ENCODE measurements at places on chromosomes 2 and 18.

DNA sequence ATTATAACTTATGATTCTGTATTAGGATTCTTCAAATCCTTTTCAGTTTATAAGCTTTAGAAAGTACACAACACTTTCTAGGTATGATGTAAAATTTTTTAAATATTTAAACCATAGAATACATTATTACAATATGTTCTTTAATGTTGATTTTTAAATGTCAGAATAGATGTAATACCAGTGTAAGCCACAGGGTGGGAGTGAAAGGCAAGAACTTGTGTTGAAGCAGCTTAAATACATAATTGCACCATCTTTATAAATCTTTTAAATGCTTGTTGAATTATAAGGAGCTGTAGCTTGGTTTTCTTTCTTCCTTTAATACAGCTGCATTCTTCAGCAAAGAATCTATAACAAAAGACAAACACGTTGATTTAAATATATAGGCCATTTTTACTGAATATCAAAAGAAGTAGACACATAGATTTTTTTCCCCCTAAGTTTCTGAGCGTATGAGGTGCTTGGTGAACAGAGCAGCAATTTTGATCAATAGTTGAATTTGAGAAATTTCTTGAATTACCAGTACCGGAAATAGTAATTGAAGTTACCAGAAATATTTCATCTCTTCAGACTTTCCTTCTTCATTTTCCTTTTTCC, 63.0 kb downstream of the TANK start:
- no peak for DNase-seq

DNA sequence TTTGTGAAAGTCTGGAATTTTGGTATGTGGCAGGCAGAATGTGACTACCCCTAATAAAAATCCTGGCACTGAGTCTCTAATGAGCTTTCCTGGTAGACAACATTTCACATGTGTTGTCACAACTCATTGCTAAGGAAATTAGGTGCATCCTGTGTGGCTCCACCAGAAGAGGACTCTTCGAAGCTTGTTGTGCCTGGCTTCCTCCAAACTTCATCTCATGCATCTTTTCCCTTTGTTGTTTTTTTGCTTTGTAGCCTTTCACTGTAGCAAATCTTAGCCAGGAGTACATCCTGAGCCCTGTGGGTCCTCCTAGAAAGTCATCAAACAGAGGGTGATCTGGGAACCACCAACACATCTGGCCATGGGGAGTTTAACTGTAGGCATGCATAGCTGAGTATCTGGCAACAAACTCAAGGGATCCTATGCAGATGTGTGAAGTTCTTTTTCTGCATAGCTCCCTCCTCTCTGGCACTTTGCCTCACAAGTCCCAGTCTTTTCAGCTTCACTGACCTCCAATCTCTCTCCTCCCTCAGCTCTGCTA, 42.1 kb upstream of the SERTAD2 start:
- DNase-seq: no peak

DNA sequence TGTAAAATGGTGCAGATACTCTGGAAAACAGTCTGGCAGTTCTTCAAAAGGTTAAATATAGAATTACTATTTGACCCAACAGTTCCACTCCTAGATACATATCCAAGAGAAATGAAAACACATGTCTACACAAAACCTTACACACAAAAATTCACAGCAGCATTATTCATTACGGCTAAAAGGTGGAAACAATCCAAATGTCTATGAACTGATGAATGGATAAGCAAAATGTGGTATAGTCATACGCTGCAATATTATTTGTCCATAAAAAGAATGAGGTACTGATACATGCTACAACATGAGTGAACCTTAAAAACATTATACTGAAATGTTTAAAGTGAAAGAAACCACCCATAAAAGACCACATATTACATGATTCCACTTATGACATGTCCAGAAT, 4.0 kb downstream of the CYP27C1 start:
- DNase-seq: no peak

- no peak for DNase-seq
These were observed 94.2 kb downstream of the FTCDNL1 start for GRCh38 chr2:199756743-199757142.

DNA sequence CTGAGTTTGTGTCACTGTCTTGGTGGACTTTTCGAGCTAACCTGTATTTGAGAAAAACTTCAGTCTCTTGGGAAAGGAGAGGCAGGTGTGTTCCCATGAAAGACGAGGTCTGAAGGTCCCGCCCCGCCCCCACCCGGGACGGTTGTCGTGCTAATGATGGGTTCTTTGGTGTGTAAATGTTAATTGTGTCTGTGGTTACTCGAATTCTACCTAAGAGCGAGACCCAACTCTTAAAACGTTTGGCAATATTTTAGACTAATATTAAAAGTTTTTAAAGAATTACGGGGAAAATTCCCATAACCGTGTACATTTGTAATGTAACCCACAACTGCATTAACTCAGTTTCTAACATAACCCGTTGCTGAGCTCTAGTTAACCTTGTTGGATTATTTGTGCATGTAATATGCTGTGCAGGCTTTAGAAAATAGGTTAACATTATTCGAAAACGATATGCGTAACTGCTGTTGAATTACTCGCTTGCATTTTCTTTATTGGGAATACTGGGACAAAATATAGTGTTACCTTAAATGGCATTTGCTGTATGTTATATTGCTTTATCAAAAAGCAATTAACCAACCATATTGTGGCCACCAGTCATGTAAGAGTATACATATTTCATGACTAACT, 833 bp downstream of the EPB41L5 start:
- DNase-seq: no peak

DNA sequence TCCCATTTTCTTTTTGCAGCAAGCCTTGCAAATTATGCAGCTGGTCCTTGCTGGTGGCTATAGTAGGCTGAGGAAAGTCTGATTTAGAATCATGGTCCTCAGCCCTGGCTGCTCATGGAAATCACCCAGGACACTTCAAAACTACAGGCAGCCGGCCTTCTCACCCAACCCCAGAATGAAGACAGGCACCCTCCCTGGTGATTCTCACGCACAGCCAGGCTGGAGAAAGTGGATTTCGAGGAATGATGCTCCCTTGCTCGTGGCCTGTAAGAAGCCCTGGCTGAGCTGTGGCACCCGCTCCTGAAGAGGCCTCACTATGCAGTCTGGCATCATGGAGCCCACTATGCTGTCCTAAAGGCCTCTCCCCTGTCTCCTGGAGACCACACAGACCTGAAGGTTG, 157.4 kb downstream of the CAPN13 start:
- no peak for DNase-seq

DNA sequence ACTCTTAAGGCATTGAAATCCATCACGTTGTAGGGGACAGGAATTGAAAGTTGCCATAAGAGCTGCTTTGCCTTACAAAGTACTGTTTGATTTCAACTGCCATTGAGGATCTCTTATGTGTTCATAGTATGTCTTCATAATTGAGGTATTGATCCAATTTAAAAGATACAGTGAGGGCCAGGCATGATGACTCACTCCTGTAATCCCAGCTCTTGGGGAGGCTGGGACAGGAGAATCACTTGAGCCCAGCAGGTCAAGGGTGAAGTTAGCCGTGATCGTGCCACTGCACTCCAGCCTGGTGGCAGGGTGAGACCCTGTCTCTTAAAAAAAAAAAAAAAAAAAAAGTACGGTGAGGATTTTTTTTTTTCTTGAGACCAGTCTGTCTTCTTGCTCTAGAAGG, 91.7 kb upstream of the EML6 start:
- no peak for DNase-seq
